CD4-positive, alpha-beta T cell treated with Interleukin-6 at 100 ng/mL for 8 hours (primary cell): ENCODE measurements at places on chromosomes 1 and 21.

DNA sequence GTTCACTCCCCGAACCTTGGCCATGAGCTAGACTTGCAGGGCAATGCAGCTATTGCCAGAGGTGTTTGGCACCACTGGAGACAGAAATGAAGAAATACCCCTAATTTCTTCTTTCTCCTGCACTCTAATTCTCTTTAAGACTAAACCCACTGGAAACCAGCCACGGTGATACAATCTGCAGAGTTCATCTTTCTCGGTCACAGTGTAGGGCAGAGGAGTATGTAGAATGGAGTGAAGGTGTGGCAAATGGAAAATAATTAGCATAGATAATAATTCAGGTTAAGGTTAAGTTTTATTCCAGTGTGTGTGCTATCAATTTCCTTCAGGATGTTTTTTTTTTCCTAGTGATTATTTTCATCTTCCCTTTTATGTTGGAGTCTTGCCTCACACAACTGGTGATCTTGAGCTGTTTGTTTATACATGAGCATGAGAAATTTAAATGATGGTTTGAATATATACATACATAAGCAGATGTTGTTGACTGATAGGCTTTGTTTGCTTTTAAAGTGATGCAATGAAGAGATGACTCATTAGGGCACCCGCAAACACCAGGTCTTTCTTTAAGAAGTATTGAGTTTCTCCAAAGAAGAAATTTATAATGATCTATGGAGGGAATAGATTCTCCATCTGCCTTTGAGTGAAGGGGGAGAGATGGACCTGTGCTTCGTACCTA lies 81.9 kb downstream of the SPATA17 start:
- DNase-seq = no peak

- no peak for DNase-seq
These were observed 53.0 kb downstream of the EPHB2 start for GRCh38 chr1:22763487-22764200.

- DNase-seq = no peak
These were observed 35.0 kb downstream of the DHCR24 start for GRCh38 chr1:54851936-54852524.

DNA sequence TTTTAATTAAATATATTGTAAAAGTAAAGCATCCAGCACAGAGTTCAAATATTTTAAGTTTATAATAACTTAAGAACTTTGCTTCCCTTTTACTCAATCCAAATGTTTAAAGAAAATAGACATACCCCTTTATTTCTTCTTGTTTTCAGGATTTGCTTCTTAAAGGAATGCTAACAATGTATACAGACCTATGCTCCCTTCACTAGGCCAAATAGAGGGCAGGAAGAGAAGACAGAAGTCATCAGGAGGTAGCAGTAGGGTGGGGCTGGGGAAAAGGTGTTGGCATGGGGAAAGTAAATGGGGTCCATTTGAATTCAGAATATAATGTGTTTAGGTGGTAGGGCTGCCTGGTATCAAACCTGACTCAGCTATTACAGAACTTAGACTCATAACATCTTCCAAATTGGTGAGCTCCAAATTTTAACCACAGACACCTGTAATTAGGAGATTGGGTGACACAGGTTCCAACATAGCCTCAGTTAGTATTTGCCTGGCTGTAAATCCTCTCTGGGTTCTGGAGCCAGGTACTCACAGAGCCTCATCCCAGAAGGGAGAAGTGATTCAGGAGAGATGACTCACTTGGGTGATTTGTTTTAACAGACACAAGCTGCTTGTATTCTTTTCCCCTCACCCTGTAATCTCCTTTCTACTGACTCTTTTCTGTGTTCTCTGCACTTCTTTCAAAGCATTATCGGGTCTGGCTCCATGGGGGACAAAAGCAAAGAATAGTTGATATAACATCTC lies 60.1 kb upstream of the DUSP10 start:
- no peak for DNase-seq

GRCh38 chr1:186980400-186980799 lies 151.7 kb downstream of the PLA2G4A start:
- DNase-seq = no peak

DNA sequence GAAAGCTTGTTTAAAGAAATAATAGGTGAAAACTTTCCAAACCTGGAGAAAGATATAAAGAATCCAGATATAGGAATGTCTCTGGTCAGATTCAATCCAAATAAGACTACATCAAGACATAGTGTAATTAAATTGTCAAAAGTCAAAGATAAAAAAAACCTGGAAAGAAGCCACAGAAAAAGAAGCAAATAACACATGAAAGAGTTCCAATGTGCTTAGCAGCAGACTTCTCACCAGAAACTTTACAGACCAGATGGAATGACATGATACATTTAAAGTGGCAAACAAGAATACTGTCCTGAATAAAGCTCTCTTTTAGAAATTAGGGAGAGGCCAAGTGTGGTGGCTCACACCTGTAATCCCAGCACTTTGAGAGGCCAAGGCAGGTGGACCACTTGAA lies 1039.9 kb downstream of the KCNT2 start:
- no peak for DNase-seq

- no peak for DNase-seq
These were observed 10.2 kb upstream of the MAGI3 start for GRCh38 chr1:113380075-113380474.

DNA sequence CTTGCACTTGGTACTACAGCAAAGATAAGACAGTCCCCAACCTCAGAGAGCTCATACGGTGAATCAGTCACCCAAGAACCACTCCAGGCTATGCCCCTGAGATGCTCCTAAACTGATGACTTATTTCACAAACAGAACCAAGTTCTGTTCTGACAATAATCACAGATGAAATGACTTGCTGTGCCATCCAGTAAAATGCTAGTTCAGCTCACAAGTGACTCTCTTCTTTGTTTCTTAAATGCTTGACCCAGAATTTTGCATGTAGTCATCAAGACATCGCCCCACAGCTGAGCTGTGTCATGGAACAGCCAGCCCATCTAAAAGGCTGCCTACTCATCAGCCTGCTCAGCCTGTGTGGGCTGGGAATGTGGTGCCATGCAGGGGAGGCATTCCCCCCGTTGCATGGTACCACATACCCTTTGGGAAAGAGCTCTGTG lies 6.1 kb upstream of the SLC19A2 start:
- DNase-seq = no peak

GRCh38 chr21:41478319-41479177 lies 29.4 kb downstream of the TMPRSS2 start:
- DNase-seq = no peak

GRCh38 chr1:54953846-54954245 lies 26.6 kb upstream of the TMEM61 start:
- no peak for DNase-seq

- no peak for DNase-seq
These were observed 28.7 kb upstream of the FAM89A start for GRCh38 chr1:231068762-231069161.

- DNase-seq = no peak
These were observed 7.4 kb downstream of the PEX10 start for GRCh38 chr1:2404890-2405511.

- no peak for DNase-seq
These were observed 6.9 kb upstream of the PRKAA2 start for GRCh38 chr1:56638248-56638647.

GRCh38 chr1:208211921-208212843 lies 32.0 kb downstream of the PLXNA2 start:
- no peak for DNase-seq

DNA sequence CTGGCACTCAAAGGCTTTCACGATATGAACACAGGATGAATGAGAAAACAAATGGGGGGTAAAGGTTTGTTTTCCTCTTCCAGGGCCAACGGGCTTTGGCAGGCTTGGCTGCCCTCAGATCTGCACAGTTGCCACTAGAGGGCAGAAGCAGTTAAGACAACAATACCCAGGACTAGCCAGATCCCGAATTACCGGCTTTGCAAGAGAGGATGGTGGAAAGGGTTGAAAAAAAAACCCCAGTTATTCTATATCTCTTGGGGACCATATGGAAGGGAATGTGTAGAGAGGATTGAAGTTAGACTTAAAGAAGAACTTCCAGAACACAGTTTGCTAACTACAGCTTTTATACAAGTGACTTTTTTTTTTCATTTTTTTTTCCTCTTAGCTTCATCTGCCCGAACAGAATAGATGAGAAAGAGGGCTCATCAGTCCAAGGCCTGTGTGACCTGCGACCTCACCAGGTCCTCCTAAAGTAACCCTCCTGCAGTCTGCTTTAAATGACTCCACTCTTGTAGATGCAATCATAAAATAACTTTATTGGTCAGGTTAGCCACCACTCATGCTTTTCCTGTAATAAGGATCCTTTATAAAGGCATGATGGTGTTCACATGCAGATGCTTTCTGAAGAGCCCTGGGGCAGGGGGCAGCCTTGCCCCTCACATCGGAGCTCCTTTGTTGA lies 10.7 kb downstream of the FMOD start:
- peak; percentile 72 for DNase-seq

DNA sequence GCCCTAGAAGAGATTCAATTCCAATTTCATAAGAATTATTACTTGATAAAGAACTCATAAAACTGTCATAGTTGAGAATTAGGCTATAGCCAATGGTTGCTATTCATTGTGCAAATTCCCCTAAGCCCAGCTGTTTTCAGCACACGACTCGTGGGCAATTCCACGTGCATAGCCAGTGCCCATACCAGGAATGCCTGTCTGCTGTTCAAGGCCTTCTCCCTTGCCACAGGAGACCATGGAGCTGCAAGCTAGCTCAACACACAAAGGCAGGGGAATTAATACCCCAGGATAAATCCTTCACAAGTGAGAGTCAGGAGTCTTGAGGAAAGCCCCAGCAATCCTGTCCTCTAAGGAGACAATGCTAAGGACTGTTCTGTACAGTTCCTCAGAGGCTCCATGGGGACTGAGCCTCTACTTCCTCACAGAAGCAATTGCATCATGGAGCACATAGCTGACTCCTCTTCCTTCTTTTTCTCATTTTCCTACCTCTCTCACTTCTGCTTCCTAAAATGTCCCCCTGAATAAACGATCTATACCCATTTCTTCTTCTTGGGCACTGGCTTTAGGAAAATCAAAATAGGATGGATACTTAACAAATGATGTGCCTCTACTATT lies 19.1 kb upstream of the CHRM3 start:
- no peak for DNase-seq

DNA sequence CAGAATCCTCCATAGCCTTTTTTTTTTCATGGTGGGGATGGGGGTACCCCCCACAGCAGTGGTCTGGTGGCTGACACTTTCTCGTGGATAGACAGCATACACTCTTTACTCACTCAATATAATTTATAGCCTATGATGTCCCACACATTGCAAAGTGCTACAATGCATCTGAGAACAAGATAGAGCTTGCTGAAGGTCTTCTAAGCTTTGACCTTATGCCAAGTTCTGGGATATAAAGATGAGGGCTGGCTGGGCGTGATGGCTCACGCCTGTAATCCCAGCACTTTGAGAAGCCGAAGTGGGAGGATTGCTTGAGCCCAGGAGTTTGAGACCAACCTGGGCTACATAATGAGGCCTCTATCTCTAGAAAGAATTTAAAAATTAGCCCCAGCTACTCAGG lies 78.0 kb downstream of the MPZL1 start:
- DNase-seq = no peak

- no peak for DNase-seq
These were observed 6.7 kb upstream of the RAB3GAP2 start for GRCh38 chr1:220278991-220279390.

- no peak for DNase-seq
These were observed 1.4 kb downstream of the ARF1 start for GRCh38 chr1:228083871-228084278.

- DNase-seq = no peak
These were observed 1.7 kb downstream of the NECAP2 start for GRCh38 chr1:16442265-16442664.

- DNase-seq = no peak
These were observed 343.4 kb downstream of the PLPP3 start for GRCh38 chr1:56235909-56236510.

DNA sequence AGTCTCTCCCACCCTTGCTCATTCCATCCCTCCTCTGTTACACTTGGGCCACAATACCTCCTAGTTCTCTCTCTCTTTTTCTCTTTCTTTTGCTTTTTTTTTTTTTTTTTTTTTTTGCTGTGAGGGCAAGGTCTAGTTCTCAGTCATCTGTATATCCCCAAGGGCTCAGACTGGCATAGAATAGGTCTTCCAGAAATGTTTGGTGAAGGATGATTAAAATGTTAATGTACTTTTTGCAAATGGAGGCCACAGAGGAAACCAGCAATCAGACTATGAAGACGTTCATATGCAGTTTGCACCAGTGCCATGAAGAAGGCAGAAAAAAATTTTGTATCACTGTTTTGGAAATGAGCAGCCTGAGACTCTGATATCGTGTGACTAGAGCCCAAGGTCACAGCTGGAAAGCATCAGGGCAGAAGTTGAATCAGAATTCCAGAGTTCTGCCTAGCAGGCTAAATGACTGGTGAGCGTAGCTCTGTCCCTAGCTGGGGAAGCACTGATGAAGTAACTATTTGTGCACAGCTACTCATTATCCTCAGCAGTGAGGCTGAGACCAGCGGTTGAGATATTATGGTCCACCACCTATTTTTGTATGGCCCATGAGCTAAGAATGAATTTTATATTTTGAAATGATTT lies 186.5 kb downstream of the TGFBR3 start:
- DNase-seq = no peak

GRCh38 chr1:148386617-148387016 lies 96.5 kb downstream of the PPIAL4G start:
- no peak for DNase-seq

DNA sequence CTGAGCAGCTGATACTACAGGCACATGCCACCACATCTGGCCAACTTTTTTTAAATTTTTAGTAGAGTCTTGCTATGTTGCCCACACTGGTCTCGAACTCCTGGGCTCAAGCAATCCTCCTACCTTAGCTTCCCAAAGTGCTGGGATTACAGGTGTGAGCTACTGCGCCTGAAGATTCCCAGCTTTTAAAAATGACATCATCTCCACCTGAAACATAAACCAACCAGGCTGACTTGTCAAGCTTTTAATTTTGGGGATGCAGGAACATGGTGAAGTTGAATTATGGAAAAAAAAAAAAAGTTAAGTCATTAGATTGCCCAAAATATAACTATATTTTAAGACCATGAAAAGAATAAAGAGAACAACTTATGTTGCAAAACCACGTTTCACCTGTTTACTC lies 186.3 kb upstream of the DMRTA2 start:
- DNase-seq = no peak

DNA sequence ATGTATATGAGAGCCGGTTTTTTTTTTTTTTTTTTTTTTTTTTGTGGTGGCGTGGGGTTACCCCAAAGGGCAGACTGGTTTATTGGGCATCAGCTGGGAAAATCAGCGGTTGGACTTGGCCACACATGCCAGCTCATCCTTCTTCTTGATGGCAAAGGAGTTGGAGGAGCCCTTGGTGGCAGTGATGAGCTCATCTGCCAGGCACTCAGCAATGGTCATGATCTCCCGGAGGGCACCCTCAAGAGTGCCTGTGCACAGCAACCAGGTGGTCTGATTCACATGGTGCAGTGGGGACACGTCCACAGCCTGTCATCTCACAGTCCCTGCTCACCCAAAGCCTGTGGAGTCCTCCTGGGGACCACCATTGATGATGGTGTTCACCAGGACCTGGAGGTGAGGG lies 62.0 kb downstream of the MRPS6 start:
- DNase-seq = no peak

- DNase-seq = no peak
These were observed 42.8 kb downstream of the SHCBP1L start for GRCh38 chr1:182910143-182910542.

- DNase-seq = no peak
These were observed 28.3 kb upstream of the COL18A1 start for GRCh38 chr21:45376459-45377324.

- no peak for DNase-seq
These were observed at the start of gene TP73 for GRCh38 chr1:3651930-3652547. TP73 (plus strand) TSS chr1:3652516; CDS start chr1:3682366, 29,850 bp downstream.
